ENCODE measurements at places on chromosomes 6 and 20. TPM values are rescaled to one million over a fixed set of nuclear protein-coding genes. Genes with fewer than 3 reads are reported as not detected.
A peak's percentile ranks its signal among the peaks of the same experiment; 100 is the strongest.

DNA sequence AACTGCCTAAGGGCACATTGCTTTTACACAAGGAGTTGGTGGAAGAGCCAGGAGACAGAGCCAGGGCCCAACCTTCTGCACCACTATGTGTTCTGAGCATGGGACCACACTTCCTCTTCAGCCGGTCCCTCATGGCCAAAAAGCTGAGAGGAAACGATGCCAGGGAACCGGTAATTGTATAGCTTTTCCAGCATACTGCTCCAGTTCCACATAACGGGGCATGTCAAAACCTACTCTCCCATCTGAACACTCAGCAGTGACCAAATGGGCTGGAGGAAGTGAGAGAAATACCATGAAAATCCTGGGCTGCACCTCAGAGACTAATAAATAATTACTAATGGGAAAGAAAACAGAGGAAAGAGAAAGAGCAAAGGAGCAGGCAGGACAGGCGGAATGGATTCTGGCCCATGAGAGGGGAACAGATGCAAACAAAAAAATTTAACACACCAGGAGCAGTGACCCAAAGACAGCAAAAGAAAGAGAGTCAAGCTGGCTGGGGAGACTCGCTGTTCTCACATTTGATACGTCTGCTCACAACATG lies 52.0 kb upstream of the BMP2 start:
- H3K36me3 ChIP-seq, result no peaks in the 10 kb centered on the region
- no peak overlapping the region for H3K27ac ChIP-seq
- no peak overlapping the region for H3K4me3 ChIP-seq
- no peak for DNase-seq
- H3K27me3 ChIP-seq, result no peaks in the 10 kb centered on the region

- peaks cover 14% of the 10 kb centered on the region for H3K4me1 ChIP-seq
- H3K27me3 ChIP-seq, result no peaks in the 10 kb centered on the region
- peaks cover 4% of the 10 kb centered on the region for H3K36me3 ChIP-seq
Measured at GRCh38 chr6:158256746-158257424, 55.4 kb upstream of the TULP4 start.

GRCh38 chr6:135106611-135107010 lies 52.0 kb upstream of the HBS1L start:
- H3K27me3 ChIP-seq, result no peaks in the 10 kb centered on the region
- H3K4me3 ChIP-seq, result no peak overlapping the region
- DNase-seq, result no peak
- H3K36me3 ChIP-seq, result no peaks in the 10 kb centered on the region
- no peak overlapping the region for H3K27ac ChIP-seq

DNA sequence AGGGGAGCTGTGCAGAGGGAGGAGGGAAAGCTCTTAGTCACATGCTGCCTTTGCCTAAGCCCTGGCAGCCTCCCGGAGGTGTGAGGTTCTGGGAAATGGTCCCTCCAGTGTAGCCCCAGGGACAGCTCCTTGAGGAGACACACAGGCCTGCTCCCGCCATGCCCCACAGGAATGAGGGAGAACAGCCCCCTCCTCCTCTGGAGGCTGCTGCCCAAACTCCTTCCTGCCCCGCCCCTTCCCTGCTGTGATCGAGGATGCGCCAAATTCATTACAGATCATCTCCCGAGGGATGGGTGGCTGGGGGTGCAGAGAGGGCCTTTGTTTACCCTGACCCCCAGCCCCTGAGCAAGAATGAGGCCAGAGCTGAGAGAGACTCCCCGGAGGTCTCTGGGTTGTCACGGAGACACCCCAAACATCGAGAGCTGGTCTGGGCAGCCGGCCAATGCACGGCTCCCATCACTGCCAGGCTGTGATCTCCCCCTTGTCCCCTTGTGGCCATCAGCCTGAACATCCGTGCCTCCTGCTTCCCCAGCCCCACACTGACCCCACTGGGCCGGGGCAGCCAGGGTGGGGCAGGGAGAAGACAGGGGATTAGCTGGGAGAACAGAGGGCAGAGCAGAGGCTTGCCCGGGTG lies 8.4 kb downstream of the CYP21A2 start:
- peak; percentile 31 for DNase-seq
- H3K27me3 ChIP-seq, result peaks cover 17% of the 10 kb centered on the region
- peaks cover 39% of the 10 kb centered on the region for H3K4me1 ChIP-seq

Gene HSPA1A
- total RNA-seq, result 83.5 TPM

Gene RALGAPA2
- 17.7 TPM for total RNA-seq
